ENCODE measurements at places on chromosomes 16 and 17.
A peak's percentile ranks its signal among the peaks of the same experiment; 100 is the strongest.

- no peak for DNase-seq
These were observed 195.3 kb upstream of the AXIN2 start for GRCh38 chr17:65756760-65757159.

DNA sequence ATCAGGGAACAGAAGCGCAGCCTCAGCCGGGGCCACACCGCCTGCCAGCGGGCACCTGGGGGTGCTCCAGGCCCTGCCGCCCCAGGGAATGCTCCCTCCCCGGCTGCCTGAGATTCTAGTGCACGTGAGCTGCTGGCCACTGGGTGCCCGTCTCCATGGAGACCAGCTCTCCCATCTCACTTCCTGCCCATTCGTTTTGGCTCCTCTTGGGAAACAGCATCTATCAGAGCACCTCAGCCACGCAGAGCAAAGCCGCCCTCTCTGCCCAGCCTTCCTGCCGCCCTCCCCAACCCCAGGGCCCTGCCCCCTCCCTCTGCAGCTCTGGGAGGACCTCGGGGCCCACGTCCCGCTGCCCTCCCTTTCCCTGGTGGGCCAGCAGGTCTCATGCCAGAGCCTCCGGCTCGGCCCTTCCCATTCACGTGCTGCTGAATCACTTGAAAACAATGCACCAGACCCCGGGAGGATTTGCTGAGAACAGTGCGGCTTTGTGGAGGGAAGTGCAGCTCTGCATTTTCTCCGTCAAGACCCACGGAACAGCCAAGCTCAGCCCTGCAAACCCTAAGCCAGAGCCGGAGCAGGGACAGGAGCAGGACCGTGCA is 19.4 kb downstream of the CEP295NL start:
- DNase-seq, result no peak

DNA sequence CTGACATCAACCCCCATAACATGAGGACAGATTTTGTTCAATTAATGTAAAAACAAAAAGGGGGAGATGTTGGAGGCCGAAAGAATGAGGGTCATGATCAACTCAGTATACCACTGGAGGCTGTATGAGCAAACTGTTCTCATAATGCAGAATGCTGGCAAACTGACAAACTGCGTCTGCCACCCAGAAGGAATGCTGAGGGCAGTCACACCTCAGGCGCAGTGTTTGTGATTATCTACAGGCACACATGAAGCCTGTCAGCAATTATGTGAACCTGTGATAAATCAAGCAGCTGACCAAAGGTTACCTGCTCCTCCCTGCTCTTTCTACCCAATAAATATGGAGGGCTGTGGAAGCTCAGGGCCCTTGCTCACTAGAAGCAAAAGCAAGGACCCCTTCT is 27.3 kb downstream of the CD300LG start:
- DNase-seq, result no peak

- no peak for DNase-seq
These were observed 15.1 kb downstream of the GNPTG start for GRCh38 chr16:1366712-1367299.

DNA sequence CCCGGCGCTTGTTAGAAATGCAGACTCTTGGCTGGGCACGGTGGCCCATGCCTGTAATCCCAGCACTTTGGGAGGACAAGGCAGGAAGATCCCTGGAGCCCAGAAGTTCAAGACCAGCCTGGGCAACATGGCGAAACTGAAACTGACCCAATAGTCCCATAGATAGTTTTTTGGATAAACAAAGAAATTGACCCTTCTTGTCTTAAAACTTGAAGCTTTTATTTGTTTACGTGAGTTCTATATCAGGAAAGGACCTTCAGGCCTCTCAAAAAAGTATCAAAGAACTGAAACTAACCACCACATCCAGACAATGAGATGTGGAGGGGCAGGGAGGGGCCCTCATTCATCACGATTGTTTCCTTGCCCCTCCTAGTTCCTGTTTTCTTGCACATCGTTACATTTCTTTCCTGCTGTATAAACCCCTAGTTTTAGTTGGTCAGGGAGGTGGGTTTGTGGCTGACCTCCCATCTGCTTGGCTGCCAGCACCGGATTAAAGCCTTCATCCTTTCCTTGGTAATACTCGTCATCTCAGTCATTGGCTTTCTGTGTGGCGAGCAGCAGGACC is 29.9 kb upstream of the PRM1 start:
- no peak for DNase-seq

DNA sequence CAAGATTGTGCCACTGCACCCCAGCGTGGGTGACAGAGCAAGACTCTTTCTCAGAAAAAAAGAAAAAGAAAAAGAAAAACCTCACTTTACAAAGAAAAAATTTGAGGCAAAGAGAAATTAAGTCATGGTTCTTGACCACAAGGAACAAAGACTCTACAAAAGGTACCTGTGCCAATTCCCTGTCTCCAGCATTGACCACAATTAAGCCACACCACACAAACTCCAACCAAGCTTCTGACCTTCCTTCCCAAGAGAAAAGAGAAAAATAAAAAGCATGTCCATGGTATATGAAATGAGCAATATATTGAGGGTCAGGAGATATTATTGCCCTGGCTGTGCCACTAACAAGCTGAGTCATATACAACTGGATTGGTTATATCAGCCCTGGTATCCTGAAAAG is 146.3 kb upstream of the NOG start:
- DNase-seq, result no peak

DNA sequence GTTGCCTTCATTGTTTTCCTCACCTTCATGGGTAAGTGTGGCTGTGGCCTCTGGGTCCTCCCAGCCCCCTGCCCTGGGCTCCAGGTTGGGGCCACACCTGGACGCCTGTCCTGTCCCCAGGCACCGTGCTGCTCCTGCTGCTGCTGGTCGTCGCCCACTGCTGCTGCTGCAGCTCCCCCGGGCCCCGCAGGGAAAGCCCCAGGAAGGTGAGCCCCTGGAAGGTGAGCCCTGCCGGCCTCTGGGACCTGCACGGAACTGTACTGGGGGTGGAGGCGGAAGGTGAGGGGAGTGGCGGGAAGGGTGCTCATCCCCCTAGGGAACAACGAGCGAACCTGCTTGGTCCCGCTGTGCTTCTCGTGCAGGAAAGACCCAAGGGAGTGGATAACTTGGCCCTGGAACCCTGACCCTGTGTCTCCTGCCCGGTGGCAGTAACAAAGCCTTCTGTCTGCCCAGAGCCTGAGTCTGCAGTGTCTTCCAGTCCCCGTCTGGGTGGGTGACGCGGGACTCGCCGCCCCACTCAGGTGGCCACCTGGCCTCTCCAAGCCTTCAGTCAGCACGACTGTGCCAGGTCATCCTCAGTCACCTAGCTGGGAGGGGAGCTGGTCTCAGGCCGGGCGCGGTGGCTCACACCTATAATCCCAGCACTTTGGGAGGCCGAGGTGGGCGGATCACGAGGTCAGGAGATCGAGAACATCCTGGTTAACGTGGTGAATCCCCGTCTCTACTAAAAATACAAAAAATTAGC is 831 bp downstream of the SMIM22 start:
- DNase-seq, result no peak

GRCh38 chr17:9512323-9513168 is 63.1 kb downstream of the STX8 start:
- no peak for DNase-seq

DNA sequence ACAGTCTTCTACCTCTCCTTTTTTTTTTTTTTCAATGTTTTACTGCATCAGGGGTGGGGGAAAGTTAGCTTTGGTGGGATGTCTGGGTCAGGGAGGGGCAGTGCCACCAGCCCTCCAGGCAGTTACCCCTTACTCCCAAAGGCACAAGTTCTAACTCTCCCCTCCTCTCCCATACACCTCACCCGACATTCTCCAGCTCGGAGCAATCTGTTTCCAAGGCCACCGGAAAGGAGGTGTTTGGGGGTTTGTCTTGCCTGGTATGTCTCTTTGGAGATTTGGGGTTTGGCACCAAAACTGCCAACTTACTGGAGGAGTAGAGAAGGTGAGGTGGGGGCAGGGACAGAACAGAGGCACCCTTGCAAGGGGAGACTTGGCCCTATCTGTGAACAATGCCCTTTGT is 4.7 kb downstream of the DLX3 start:
- DNase-seq, result no peak

GRCh38 chr17:58534901-58535421 is 20.5 kb upstream of the MTMR4 start:
- no peak for DNase-seq

- DNase-seq, result no peak
These were observed 53.7 kb downstream of the PLD6 start for GRCh38 chr17:17152385-17152784.

DNA sequence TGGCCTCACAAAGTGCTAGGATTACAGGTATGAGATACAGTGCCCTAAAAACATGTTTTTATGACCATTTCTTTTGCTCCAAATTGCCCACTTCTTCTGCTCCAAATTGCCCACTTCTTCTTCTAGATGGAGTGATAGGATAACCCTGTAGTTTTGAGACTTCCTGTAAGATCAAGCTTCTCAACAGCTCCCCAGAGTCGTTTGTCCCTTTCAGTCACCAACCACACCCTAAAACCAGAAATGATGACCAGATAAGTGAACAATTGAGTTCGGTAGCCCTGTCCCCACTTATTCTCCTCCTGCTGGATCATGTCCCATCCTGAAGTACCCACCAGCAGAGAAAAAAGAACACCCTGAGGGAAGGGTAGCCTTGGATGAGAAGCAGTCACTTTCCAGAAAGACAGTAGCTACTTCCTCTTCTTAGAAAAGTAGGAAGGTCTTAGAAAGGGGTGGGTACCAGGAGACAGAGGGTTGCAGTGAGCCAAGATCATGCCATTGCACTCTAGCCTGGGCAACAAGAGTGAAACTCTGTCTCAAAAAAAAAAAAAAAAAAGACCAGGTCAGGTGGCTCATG is 2.5 kb downstream of the ODAD4 start:
- no peak for DNase-seq

GRCh38 chr17:77590951-77591735 is 367.4 kb upstream of the TNRC6C start:
- DNase-seq, result no peak

GRCh38 chr17:33469911-33470310 is 176.8 kb upstream of the ASIC2 start:
- DNase-seq, result peak; percentile 62

DNA sequence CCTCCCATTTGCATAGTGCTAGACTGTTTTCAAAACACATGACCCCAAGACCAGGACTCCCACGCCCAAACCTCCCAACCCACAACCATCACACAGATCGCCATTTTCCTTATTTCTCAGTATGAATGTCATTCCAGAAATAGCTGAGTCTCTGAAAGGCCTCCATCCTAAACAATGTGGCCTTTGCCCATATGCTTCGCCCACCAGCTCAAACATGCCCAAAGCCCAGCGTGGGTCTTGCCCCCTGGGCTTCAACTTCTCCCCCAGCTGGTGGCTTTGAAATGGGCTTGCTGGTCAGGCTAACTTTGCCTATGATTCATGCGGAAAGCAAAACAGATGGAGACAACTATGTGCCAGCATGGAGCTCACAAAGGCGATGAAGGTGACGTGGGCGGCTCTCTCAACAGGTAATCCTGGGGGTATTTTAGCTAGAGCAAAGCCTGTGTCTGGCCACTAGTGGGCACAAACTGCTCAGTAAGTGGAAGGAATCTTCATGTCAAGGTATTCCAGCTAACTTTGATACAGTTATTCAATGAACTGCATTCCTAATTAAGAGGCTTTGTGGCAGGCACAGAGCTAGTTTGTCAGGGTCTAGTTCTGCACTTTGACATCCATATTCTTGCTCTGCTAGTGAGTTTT is 17.1 kb downstream of the PMP22 start:
- DNase-seq, result no peak

GRCh38 chr16:55249361-55249760 is 74.6 kb upstream of the IRX6 start:
- DNase-seq, result no peak

GRCh38 chr16:55539488-55539887 is 27.0 kb upstream of the CAPNS2 start:
- no peak for DNase-seq

DNA sequence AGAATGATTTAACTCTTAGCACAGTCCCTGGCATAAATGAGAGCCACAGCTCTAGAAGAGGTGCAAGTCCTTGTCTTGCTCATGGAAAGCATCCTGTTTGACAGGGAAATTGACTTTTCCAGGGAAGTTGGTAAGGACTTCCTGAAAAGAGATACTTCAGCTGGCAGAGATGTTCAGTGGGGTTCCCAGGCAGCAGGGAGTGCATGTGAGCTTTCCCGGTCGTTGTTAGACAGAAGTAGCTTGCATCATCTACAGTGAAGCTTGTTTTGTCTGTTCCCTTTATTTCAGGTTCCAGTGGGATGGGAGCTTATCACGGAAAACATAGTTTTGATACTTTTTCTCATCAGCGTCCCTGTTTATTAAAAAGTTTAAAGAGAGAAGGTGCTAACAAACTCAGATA is 22.9 kb downstream of the ALDH3A2 start:
- DNase-seq, result no peak

DNA sequence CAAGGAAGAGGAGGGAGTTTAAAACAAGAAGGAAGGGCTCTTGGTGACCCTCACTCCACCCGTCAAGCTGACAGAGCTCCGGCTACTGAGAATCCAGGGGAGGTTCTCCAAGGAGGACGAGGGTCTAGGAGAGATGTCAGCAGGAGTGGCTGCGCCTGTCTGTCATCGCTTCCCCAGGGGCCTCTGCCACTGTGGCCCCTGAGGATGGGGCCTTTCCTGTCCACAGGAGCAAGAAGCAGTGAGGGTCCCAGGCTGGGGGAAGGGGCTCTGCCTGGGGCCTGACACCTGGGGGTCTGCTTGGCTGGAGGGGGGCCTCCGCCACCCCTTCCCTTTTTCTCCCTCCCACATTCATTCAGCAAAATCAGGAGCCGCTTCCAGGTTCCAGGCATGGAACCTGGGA is 66.5 kb upstream of the TNRC6C start:
- DNase-seq, result no peak

DNA sequence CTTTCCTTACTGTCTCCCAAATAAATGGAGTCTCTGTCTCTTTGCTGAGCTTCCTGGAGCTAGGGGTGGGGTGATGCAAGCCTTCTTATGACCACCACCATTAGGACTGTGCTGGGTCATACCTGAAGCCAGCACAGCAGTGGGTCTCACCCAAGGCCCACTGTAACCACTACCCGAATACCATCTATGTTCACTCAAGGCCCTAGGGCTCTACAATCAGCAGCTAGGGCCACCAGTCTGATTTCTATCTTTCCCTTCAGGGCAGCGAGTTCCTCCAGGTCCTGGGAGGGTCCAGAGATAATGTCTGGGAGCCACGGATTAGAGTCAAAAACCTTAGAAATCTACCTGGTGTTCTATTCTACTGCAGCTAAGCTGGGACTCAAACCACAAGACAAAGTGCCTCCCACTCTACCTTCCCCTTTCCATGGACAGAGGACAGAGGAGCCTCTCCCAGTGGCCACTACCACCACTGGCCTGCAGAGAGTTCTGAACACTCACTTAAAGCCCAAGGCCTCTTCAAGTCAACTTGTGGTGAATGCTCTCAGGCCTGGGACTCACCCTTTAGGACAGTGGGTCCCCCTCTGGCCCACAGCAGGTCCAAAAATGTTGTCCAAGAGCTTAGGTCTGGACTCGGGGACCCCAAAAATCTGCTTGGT is 10.9 kb upstream of the TMEM219 start:
- DNase-seq, result no peak

- DNase-seq, result no peak
These were observed 3.9 kb downstream of the RAPGEFL1 start for GRCh38 chr17:40181205-40181604.

DNA sequence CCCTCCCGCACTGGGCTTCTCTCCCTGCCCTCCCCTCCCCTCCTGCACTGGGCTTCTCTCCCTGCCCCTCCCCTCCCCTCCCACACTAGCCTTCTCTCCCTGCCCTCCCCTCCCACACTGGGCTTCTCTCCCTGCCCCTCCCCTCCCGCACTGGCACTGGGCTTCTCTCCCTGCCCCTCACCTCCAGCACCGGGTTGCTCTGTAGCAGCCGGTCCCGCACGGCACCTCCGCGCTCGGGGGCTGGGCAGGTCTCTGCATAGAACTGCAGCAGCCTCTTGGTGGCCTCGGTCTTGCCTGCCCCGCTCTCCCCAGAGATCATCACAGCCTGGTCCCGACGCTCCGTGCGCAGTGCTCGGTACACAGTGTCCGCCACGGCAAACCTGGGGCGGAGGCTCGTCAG is 9.8 kb downstream of the MYO1C start:
- no peak for DNase-seq

All from left renal pelvis (tissue), 4 donors.